Progenitor cell of endocrine pancreas (in vitro differentiated cells): ENCODE measurements at places on chromosomes 13 and 19. TPM values are rescaled to one million over a fixed set of nuclear protein-coding genes. Genes with fewer than 3 reads are reported as not detected.

KLK15 gene
- not detected in 2 replicates for total RNA-seq

KASH5 gene
- not detected in 2 replicates for total RNA-seq

MEDAG gene
- not detected in 2 replicates for total RNA-seq

ZNF544 gene
- 61.0 and 70.5 TPM in 2 replicates for total RNA-seq

ZNF728 gene
- not detected in 2 replicates for total RNA-seq

- DNase-seq = no peak
- peaks cover 4% of the 10 kb centered on the region for H3K4me1 ChIP-seq
- H3K27me3 ChIP-seq = no peaks in the 10 kb centered on the region
- no peaks in the 10 kb centered on the region for H3K36me3 ChIP-seq
- H3K27ac ChIP-seq = no peak overlapping the region
Observed at GRCh38 chr13:67048821-67049150, 181.3 kb downstream of the PCDH9 start.

GRCh38 chr13:84443463-84443862 lies 561.2 kb upstream of the SLITRK1 start:
- no peaks in the 10 kb centered on the region for H3K36me3 ChIP-seq
- no peak for DNase-seq
- H3K4me1 ChIP-seq = no peaks in the 10 kb centered on the region
- H3K27me3 ChIP-seq = no peaks in the 10 kb centered on the region

- no peaks in the 10 kb centered on the region for H3K27me3 ChIP-seq
- peak; percentile 90 for DNase-seq
- peak overlapping the region; percentile 98 for H3K27ac ChIP-seq
- peak overlapping the region; percentile 85 for H3K4me3 ChIP-seq
Observed at GRCh38 chr19:21474671-21475181, 30.7 kb upstream of the ZNF429 start.

GRCh38 chr19:17915940-17916593 lies 16.7 kb upstream of the CCDC124 start:
- no peak for DNase-seq
- H3K27ac ChIP-seq = peak overlapping the region; percentile 24
- H3K36me3 ChIP-seq = no peaks in the 10 kb centered on the region
- peaks cover 5% of the 10 kb centered on the region for H3K4me1 ChIP-seq

- no peaks in the 10 kb centered on the region for H3K36me3 ChIP-seq
- no peak overlapping the region for H3K4me3 ChIP-seq
- no peak overlapping the region for H3K27ac ChIP-seq
- no peak for DNase-seq
- no peaks in the 10 kb centered on the region for H3K4me1 ChIP-seq
- H3K27me3 ChIP-seq = peaks cover 9% of the 10 kb centered on the region
Observed at GRCh38 chr13:42393573-42394360, 121.8 kb downstream of the AKAP11 start.

DNA sequence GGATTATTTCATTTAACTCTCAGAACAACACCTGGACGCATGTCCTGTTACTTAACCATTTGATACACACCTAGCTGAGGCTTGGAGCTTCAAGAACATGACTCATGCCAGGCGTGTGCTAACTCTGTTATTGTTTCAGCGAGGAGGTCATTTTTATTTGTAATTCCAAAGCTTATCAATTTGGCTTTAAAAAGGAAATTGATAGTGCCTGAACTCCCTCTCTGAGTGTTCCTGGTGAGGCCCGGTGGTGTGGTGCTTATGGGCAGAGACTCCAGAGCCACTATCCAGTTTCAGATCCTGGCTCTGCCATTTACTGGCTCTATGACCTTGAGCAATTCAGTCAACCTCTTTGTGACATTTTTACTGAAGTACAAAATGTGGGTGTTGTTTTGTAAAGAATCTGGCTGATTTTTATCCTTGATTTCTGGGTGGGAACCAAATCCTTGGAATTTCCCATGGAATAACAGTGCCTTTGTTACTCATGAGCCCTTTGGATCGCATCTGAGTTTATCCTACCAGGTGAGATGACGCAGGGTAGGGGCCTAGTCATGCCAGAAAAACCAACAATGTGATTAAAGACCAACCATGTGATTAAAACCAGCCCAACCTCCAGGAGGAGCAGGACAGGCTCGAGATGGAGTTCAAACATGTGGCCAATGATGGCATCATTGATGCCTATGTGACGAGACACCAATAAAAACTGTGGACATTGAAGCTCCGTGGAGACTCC lies 198.8 kb downstream of the MYO16 start:
- H3K27ac ChIP-seq = no peak overlapping the region
- H3K27me3 ChIP-seq = no peaks in the 10 kb centered on the region
- H3K4me3 ChIP-seq = no peak overlapping the region
- no peaks in the 10 kb centered on the region for H3K36me3 ChIP-seq
- H3K4me1 ChIP-seq = no peaks in the 10 kb centered on the region

GRCh38 chr19:9308091-9308770 lies 1.4 kb downstream of the ZNF699 start:
- no peak for DNase-seq
- H3K36me3 ChIP-seq = peaks cover 21% of the 10 kb centered on the region
- H3K27ac ChIP-seq = peak overlapping the region; percentile 56
- H3K4me1 ChIP-seq = peaks cover 7% of the 10 kb centered on the region

GRCh38 chr19:3057275-3057714 lies 5.0 kb downstream of the TLE5 start:
- peak overlapping the region; percentile 79 for H3K27ac ChIP-seq
- H3K27me3 ChIP-seq = no peaks in the 10 kb centered on the region
- no peak overlapping the region for H3K4me3 ChIP-seq
- DNase-seq = no peak
- H3K36me3 ChIP-seq = peaks cover 30% of the 10 kb centered on the region
- peaks cover 25% of the 10 kb centered on the region for H3K4me1 ChIP-seq

DNA sequence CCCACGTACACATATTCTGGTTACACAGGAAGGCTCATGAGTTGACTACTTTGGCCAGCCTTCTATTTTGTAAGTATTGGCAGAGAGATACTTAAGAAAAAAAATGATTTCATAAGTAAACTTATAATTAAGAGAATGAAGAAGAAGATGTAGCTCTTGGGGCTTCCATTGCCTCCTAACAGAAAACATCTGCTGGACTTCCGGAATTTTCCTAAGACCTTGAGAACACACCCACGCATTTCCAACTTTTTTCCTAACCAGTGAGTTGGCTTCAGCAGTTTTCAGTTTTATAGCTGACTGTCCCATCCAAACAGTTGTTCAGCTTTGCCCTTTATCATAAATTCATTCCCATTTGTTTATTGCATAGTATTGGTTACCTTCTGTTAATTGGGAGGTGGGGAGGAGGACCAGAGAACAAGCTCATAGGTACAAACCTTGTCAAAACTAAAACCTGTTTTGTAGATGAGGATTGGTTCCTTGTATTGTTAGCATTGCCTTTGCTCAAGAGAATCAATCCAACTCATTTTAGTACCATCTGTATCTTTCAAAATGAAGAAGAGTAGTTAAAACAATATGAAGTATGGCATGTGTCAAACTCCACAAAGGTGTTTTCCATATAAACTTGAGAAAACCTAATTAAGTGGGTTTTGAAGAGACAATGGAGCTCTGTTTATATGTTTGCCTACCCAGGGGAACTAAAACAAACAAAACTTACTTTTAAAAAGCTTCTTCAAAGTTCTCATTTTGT lies 93.9 kb downstream of the COL4A2 start:
- peaks cover 5% of the 10 kb centered on the region for H3K4me1 ChIP-seq
- no peak for DNase-seq
- H3K27ac ChIP-seq = no peak overlapping the region
- no peaks in the 10 kb centered on the region for H3K36me3 ChIP-seq
- no peaks in the 10 kb centered on the region for H3K27me3 ChIP-seq
- H3K4me3 ChIP-seq = no peak overlapping the region

- no peak for DNase-seq
- H3K27ac ChIP-seq = no peak overlapping the region
- no peaks in the 10 kb centered on the region for H3K27me3 ChIP-seq
- H3K4me3 ChIP-seq = peak overlapping the region; percentile 6
Observed at GRCh38 chr19:40780582-40780981, 2.5 kb downstream of the RAB4B start.
